Dermis blood vessel endothelial cell (primary cell): ENCODE measurements at places on chromosomes 13 and 19. TPM values are rescaled to one million over a fixed set of nuclear protein-coding genes. Genes with fewer than 3 reads are reported as not detected.

- DNase-seq, result no peak
Observed at GRCh38 chr19:56266051-56266450, 6.5 kb upstream of the EDDM13 start.

- peak; percentile 9 for DNase-seq
Observed at GRCh38 chr13:111011899-111012298, 97.0 kb upstream of the ANKRD10 start.

GRCh38 chr13:26335158-26335557 lies 81.2 kb downstream of the CDK8 start:
- no peak for DNase-seq

DNA sequence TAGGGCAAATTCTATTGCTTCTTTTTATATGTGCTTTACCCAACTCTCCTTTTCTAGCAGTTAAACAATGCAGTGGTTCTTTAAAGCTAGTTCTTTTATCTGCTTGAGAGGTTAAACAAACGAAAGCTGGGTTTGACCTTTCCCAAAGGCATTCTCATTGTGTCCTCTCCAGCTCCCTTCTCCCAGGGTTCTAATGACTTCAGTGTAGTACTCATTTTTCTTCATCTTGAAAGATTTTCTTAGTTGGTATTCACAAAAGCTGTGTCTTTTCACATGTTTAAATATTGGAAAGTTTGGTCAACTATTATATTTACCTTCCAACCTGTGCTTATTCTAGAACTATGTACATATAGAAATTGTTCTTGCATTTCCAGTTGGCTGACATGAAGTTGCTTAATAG lies 1.5 kb downstream of the WASF3 start:
- DNase-seq, result peak; percentile 30

- DNase-seq, result no peak
Observed at GRCh38 chr19:28847468-28847867, 365.5 kb downstream of the UQCRFS1 start.

DNA sequence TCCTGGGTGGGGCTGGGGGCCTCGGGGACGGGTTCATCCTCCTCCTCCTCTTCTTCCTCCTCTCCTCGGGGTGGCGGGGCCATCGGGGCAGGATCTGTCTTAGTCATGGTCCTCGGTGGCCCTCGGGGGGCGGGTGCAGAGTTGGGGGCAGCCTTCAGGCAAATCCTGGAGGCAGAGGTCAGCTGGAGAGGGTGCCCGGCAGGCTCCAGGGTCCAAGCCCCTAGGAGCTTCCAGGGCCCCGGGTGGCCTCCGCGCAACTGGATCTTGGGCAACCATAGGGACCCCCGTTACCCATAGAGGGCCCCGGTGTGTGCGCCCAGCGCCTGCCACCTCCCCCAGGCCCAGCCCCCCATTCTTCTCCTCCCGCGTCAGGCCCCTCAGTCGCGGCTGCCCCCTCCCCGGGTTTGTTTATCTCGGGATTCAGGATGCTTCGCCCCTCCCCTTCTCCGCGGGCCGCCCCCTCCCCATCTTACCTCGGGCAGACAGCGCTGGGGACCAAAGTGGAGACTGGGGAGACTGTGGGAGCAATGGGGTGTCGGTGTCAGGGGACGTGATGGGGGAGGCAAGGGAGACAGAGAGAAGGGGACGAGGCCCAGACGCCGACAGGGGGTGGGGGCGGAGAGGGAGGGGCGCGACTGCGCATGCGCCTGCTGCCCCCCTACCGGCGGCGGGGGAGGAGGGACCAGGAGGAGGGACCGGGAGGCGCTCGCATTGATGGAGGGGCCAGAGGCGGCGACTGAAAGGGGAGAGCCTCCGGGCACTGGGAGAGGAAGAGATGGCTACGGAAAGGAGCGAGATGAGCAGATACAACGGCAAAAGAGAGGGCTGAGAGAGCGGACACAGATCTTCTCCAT lies at the start of gene CLIP3:
TSS of gene CLIP3 (minus strand) at position 623 of the 854 bp plus-strand sequence. CDS start at position 107, 516 bp downstream.
- DNase-seq, result peak; percentile 66

DNA sequence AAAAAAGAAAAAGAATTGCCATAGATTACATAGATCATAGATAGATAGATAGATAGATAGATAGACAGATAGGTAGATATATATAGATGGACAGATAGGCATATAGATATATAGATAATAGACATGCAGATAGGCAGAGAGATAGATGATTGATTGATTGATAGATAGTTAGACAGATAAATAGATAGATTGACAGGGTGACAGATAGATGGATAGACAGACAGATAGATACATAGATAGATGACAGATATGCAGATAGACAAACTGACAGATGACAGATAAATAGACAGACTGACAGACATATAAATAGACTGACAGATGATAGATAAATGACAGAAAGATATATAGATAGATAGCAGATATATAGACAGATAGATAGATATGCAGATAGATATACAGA lies 474.0 kb downstream of the IRS2 start:
- no peak for DNase-seq

- DNase-seq, result no peak
Observed at GRCh38 chr19:39341129-39341718, 997 bp upstream of the SAMD4B start.

GRCh38 chr13:48985756-48986155 lies 10.0 kb downstream of the FNDC3A start:
- peak; percentile 34 for DNase-seq

GRCh38 chr13:57640607-57641006 lies 9.1 kb downstream of the PCDH17 start:
- DNase-seq, result no peak

DNA sequence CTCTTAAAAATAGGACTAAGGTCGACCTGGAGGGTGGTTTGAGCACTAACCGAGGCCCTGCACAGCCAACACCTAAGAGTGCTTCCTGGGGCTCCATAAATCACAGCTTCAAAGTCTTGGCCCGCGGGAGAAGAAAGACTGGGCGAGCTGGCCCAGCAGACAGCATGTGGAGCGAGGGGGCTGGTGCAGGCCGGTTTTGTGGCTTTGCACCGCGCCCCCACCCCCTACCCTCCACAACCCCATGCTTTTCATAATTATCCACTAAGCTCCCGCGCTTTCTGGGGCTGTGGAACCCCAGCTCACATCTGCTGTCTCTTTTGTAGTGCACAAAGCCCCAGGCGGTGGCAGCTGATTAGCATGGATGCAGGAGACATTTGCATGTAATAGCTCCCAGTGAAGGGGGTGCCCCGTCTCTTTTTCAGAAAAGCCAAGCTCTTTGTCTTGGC lies 17.1 kb downstream of the CARM1 start:
- no peak for DNase-seq

- DNase-seq, result no peak
Observed at GRCh38 chr13:93620181-93620765, 393.7 kb downstream of the GPC6 start.

- peak; percentile 98 for DNase-seq
Observed at GRCh38 chr13:110126391-110126961, 180.5 kb downstream of the COL4A1 start.

GRCh38 chr13:39612023-39612637 lies 9.1 kb upstream of the LHFPL6 start:
- peak; percentile 85 for DNase-seq

- peak; percentile 57 for DNase-seq
Observed at GRCh38 chr13:100176801-100177400, 88.0 kb downstream of the PCCA start.

GRCh38 chr13:42494157-42494556 lies 79.8 kb upstream of the TNFSF11 start:
- peak; percentile 23 for DNase-seq

GRCh38 chr19:45517641-45518468 lies 10.6 kb downstream of the VASP start:
- DNase-seq, result no peak

GRCh38 chr13:66305961-66306617 lies 924.0 kb downstream of the PCDH9 start:
- DNase-seq, result no peak

- DNase-seq, result no peak
Observed at GRCh38 chr19:4619668-4620294, 19.5 kb upstream of the TNFAIP8L1 start.

DNA sequence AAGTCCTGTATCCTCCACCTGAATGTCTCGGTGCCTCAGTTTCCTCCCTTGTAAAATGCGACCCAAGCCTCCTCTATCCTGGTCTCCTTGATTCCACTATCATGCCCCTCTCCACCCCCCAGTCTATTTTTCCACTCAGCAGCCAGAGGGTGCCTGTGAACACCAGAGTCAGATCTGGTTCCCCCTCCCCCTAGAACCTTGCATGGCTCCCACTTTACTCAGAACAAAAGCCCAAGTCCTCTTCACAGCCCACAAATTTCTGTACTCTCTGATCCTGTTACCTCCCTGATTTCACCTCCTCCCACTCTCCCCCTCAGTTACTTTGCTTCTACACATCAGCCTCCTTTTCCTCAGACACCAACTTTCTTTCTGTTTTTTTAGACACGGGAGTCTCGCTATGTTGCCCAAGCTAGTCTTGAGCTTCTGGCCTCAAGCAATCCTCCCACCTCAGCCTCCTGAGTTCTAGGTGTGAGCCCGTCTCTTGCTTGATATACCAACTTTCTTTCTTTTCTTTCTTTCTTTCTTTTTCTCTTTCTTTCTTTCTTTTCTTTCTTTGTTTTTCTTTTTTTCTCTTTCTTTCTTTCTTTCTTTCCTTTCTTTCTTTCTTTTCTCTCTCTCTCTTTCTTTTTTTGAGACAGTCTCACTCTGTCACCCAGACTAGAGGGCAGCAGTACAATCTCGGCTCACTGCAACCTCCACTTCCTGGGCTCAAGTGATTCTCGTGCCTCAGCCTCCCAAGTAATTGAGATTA lies 869 bp downstream of the DAND5 start:
- no peak for DNase-seq

DNA sequence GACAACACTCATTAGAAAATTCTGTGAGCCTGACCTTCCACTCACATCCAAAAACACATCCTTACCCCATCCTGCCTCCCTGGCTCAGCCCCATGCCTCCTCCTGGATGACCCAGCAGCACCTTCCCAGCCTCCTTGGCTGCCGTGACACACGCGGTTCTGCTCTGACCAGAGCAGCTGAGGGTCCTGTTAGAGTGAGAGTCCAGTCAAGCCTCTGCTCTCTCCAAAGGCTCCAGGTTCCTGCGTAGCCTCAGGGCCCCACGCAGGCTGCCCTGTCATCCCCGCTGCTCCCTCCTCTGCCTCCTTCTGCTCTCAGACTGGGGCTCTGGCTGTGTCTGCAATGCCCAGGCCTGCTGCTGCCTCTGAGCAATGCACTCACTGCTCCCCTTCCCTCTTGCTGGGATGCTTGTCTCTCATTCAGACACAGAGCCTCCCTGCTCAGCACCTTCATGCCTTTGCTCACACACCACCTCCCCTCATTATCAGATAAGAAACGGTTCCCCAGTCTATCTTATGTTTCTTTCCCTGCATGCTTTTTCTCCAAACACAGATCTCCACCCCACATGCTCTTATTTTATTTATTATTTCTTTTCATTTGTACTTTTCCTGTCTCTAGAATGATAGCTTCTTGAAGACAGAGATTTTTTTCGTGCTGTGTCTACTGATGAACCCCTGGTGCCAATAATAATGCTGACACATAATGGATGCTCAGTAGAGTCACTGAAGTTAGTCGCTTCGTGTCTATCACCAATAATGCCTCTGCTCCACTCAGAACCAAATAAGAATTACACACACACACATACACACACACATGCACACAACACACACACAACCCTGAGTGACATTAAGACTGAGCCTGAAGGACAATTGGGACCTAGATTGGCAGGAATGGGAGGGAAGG lies 10.2 kb upstream of the SIGLEC6 start:
- no peak for DNase-seq

GRCh38 chr19:40597329-40597838 lies 3.8 kb upstream of the LTBP4 start:
- DNase-seq, result no peak

- DNase-seq, result peak; percentile 88
Observed at GRCh38 chr19:5967994-5968430, 9.9 kb downstream of the RANBP3 start.

- peak; percentile 91 for DNase-seq
Observed at GRCh38 chr19:38685666-38686529, 38.4 kb downstream of the ACTN4 start.

Gene DYRK1B
- 21.4 and 37.2 TPM in 2 replicates for total RNA-seq

Gene LAIR1
- not detected in 2 replicates for total RNA-seq

Gene FFAR3
- total RNA-seq, result under 0.01 TPM in 1 of 2 replicates, not detected in the other

Gene DIRAS1
- 0.23 and 0.51 TPM in 2 replicates for total RNA-seq

Gene VSTM2B
- not detected in 2 replicates for total RNA-seq

Gene CYP4F2
- total RNA-seq, result not detected in 2 replicates

Gene CTXN1
- 4.6 and 4.9 TPM in 2 replicates for total RNA-seq

Gene PRODH2
- total RNA-seq, result not detected in 2 replicates

Gene TMPRSS9
- under 0.01 and 0.14 TPM in 2 replicates for total RNA-seq

Gene SLC25A41
- 0.05 TPM in 1 of 2 replicates, not detected in the other for total RNA-seq

Gene OR4F17
- total RNA-seq, result not detected in 2 replicates

Gene CELF5
- total RNA-seq, result not detected in 2 replicates

Gene KRTDAP
- not detected in 2 replicates for total RNA-seq

Gene LGALS7B
- total RNA-seq, result 1.4 TPM in 1 of 2 replicates, not detected in the other

Gene SIGLEC5
- not detected in 2 replicates for total RNA-seq

Gene TTYH1
- not detected in 2 replicates for total RNA-seq

Gene ZNF548
- total RNA-seq, result 13.3 and 16.0 TPM in 2 replicates
